ENCODE measurements at places on chromosomes 1 and 21.

DNA sequence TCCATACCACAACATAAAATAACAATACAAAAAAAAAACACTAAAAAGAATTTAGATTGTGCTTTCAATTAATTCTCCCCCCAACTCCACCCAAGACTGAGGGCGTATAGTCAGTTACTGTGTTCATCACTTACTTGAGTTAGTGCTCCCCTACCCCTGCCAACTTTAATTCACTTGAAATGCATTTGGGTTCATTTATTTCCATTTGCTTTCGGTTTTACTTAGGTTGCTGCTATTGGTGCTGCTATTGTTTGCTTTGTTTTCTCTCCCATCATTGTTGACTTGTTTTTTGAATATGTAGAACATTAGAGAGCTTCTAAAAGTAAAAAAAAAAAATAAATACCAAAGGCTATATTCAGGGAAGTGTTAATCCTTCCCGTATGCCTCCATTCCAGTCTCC is 10.7 kb upstream of the CYYR1 start:
- no peak for DNase-seq

DNA sequence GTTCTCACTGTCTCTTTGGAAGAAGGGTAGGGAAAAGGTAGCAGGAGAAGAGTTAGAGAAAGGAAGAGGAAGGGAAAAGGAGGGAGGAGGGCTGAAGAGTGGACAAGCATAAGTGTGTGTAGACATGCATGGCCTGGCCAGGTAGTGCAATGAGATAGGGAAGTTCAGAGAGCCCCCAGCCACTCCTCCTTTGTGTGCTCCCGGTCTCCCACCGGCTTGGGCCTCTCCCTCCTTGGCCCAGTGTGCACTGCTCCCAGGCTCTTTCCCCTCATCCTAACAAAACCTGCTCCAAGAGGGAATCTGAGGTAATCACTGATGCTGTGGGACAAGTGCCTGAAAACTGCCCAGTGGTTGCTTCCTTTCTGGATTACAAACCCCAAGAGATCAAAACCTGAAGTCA is 10.3 kb upstream of the LEMD1 start:
- DNase-seq: no peak

DNA sequence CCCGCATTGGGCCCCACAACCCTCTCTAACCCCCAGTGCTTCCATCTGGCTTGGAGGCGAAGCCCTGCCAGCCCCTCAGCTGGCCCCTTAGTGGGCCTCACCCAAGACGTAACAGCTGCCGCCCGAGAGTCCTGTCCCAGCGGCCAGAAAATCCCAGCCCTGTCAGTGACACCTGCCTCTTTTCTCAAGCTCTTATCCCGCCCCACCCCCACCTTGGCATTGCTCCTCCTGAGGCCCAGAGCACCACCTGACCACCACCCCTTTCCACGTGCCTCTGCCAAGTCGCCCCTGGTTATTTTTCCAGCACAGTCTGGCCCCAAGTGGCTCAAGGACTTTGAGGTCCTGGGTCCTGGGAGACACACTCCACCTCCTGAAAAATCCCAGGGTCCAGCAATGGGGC is 5.9 kb upstream of the CTRC start:
- no peak for DNase-seq

- no peak for DNase-seq
These were observed 76.8 kb upstream of the TRABD2B start for GRCh38 chr1:48073798-48074530.

DNA sequence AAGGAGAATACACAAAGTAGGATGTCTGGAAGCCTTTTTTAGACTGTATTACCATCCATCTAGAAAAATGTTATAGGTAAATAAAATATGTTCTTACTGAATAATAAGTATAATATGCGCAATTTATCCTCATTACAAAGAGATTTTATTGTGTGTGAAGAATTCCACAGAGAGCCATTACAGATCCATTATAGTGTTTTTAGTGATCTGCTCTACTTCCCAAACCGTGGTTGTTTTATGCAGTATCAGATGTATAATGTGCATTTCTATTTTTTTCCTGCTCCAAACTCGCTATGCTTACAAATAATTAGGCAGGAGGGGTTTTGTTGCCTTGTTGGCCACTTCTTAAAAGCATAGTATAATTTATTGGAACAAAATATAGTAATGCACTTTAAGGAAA is 447.8 kb downstream of the USP25 start:
- no peak for DNase-seq

DNA sequence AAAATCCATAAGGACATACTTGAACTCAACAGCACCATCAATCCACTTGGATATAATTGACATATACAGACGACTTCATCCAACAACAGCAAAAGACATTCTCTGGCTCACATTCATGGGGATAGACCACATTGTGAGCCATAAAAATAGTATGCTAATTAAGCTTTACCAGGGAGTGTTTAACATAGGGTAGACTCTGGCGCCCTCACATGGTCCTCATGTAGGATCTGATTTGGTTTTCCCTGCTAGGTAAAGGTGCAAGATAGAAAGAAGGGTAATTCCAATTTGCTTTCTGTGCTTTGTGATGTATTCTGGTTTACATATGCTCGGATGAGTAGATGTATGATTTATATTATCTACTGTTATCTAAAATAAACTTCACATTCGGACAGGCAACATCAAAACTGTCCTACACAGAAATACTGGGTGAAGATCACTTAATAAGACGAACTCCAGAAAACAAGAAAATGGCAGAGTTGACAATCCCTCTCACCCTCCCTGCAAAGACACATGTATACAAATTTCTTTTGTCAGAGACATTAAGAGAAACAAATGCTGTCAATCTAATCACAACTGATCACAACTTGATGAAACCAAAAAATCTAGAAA is 27.7 kb downstream of the CR1L start:
- peak; percentile 10 for DNase-seq

DNA sequence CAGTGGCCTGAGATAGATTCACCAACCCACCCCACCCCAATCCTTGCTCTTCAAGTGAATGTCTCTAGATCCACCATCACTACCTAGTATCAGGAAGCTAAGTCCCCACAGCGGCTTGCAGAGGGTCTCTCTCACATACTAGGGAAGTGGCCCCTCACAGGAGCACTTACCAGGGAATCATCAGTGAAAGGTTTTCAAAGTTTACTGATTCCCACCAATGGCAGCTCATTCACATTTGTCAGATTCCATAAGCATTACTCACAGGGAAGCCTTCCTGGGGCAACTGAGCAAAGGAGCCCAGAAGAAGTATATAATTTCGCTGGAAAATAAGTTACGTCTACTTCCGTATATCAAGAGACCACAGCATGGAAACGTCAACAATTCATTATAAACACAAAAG is 120.8 kb downstream of the GREM2 start:
- peak; percentile 66 for DNase-seq

DNA sequence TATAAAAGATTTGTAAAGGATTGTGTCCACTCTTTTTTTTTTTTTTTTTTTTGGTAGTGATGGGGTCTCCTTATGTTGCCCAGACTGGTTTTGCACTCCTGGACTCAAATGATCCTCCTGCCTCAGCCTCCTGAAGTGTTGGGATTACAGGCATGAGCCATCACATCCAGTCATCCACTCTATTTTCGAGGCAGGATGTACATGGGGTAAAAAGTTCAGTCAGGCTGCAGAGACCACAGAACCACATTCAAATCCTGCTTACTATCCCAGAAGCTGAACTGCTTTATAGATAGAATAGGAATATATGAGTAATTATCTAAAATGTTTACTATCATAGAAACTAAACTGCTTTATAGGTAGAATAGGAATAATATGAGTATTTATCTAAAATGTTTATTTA is 26.0 kb upstream of the KCNK2 start:
- DNase-seq: peak; percentile 78

DNA sequence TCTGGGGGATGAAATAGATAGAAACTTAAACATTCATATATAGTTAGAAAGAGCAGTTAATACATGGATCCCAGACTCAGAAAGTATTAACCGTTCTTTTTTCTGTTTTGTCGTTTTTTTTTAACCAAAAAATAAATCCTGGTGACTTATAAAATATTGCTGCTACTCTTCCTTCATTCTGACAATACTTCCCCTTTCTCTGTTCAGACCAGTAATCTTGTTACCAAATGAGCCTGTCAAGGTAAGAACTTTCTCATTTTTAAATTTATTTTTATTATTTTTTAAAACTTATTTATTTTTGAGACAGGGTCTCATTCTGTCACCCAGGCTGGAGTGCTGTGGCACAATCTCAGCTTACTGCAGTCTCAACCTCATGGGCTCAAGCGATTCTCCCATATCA is 13.7 kb downstream of the PTPN22 start:
- no peak for DNase-seq

- no peak for DNase-seq
These were observed 55.8 kb downstream of the SSBP3 start for GRCh38 chr1:54350360-54350759.

DNA sequence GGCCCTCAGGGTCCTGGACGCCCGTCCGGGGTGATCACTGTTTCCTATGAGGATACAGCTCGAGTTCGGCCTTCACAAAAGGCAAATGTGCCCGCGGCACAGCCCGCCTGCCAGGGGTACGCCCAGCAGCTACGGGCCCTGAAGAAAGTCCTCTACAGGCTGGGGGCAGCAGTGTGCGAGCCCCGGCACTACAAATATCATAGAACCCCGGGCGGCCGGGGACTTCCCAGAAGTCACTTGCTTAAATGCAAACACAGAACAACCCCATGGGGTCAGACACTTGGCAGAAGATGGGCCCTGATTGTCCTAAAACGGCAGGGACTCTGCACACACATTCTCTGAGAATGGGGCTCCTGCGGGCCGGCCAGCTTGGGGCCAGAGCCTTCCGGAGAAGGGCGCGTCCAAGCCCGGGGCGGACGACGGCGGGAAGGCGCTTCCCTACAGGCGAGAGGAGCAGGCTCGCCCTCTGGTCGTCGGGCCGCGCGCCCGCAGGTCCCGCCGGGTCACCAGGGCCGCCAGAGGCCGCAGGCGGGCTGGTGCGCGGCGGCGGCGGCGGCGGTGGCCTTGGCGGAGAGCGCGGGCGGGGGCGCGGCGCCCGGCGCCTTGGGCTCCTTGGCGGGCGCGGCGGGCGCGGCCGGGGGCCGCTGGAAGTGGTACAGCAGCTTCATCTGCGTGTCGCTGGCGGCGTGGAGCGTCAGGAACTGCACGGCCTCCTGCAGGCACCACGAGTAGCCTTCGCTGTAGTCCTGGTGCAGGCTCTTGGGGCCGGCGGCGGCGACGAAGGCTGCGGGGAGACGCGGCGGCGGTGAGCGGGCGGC is 888 bp downstream of the HES5 start:
- DNase-seq: no peak

DNA sequence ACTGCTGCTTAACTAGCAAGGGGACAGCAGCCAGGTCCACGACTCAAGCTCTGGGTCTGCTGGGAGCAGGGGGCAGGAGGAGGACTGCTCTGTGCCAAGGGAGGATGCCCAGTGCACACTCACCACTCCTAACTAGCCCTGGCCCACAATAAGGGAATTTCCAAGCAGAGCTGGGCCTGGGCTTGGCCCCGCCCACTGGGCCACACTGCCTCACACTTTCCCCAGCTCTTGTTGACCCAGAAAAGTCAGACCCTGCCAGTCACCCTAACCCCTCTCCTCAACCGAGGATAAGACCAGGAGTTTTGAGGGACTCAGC is 18.7 kb downstream of the SLC9A1 start:
- no peak for DNase-seq

- DNase-seq: no peak
These were observed 5.3 kb downstream of the FCRLB start for GRCh38 chr1:161726473-161727255.

- DNase-seq: peak; percentile 77
These were observed 24.3 kb downstream of the WNT2B start for GRCh38 chr1:112533029-112533428.

- no peak for DNase-seq
These were observed 19.4 kb downstream of the TMEM81 start for GRCh38 chr1:205064741-205065316.

GRCh38 chr1:244346972-244347618 is 104.6 kb downstream of the ADSS2 start:
- DNase-seq: no peak

DNA sequence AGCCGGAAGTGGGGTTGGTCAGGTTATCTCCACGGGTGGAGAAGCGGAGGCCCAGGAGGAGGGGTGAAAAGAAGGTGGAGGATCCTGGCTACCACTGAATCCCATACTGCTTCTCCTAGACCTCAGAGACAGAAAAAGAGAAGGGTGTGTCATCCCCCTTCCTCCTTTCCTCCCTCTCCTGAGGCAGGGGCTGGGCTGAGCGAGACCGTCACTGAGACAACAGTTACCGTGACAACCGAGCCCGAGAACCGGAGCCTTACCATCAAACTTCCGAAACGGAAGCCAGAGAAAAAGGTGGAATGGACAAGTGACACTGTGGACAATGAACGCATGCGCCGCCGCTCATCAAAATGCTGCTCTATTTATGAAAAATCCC is 42.1 kb upstream of the NBPF3 start:
- no peak for DNase-seq

DNA sequence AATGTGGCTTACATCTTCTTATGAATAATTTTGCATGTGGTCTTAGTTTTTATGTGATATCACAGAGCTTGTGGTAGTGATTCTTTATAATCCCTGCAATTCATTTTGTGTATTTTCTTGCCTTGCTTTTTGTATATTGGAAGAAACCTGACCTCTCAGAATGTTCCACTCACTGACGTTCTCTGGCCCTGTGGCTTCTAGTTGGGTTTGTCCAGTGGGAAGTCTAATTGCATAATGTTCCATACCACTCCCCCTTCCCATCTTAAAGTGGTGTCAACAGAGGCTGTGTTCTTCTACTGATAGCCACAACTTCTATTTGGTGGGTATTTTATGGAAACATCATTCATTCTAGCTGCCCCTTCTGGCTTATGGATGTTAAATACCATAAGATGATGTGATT is 225.3 kb downstream of the BACH1 start:
- DNase-seq: no peak

DNA sequence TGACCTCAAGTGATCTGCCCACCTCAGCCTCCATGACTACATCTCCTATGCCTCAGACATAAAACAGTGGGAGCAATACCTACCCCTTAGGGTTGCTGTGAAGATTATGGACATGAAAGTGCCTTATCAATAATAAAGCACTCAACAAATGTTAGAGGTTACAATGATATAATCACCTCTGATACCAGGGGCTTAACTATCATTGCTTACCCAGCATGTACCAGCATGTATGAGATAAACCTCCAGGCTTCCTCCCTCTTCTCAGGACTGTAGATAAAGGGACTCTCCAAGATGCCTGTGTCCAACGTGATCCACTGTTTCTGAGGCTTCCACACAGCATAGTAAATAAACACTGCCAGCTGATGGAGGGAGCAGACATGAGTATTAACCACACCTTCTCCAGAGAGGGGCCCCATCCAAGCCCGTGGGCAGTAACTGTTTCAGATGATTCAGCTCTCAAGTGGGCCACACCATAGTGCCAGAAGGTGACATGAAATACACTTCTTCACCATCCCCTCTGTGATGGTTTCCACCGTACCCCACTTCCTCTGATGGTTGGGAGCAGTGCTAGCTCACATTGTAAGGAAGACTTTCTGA is 26.2 kb downstream of the RHBDL2 start:
- no peak for DNase-seq

DNA sequence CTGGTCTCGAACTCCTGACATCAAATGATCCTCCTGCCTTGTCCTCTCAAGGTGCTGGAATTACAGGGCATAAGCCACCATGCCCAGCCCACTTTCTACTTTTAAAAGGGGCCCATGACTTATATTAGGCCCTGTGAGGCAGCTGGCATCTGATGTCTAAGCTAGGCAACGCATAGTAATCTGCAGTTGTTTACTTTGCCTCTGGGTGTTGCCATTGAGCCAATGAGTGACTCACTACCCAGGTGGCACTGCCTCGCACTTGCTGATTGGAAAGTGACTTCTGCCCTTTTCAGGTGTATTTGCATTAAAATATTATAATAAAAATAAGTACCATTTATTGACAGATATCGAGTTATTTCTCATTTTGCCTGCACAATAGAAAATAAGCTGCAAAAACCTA is 84.9 kb downstream of the KIF14 start:
- DNase-seq: no peak

- DNase-seq: no peak
These were observed 43.7 kb downstream of the INTS7 start for GRCh38 chr1:211991695-211992094.

Measured in non-pigmented ciliary epithelial cell (primary cell).